ENCODE measurements at places on chromosomes 11 and 22.

DNA sequence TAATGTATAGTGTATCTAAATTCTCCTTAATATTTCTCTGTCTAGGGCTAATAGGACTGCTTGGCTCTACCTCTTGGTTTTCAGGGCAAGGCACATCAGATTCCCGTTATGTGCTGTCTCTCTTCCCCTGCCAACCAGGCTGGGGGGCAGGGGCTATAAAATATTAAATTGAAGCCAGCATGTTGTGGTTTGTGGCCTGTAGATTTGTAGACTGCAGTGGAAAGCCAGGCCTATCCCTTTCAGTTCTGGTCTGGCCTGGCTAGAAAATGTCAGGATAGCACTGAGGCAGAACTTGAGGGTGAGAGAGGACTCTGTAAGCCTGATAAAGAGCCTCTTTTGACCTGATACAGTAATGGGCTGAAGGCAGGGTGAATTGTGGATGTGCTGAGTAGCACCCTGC, 14.4 kb upstream of the GRK2 start:
- DNase-seq, result no peak

DNA sequence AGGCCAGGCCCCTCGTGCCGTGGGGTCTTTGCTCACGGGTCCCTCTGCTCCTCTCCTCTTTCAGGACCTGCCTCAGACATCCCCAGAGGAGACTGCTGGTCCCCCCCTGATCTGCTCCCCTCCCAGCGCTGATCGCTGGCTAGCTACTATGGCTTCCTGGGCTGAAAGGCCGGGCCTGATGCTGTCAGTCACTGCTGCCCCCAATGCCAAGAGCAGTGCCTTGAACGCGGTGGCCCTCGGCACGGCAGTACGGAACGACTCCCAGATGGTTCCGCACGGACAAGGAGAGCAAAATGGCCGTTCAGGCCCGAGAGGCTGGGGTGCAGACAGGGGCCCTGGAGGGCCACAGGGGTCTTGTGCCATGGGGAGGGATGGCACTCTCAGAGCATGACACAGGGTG, 21.5 kb downstream of the SULT4A1 start:
- DNase-seq, result no peak

DNA sequence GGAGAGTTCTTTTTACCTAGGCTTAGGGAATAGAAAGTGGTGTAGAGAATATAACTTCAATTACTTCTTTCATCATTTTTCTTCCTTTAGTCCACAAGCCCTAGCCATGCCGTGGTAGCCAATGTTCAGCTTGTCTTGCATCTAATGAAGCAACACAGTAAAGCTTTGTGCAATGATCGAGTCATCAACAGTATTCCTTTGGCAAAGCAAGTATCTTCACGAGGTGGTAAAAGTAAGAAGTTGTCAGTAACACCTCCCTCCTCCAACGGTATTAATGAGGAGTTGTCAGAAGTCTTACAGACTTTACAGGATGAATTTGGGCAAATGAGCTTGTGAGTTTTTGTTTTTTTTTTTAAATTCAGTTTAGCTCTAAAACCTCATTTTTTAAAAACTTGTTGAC, 37.4 kb downstream of the CEP57 start:
- no peak for DNase-seq

GRCh38 chr11:26834601-26835000, 112.7 kb upstream of the SLC5A12 start:
- DNase-seq, result no peak

DNA sequence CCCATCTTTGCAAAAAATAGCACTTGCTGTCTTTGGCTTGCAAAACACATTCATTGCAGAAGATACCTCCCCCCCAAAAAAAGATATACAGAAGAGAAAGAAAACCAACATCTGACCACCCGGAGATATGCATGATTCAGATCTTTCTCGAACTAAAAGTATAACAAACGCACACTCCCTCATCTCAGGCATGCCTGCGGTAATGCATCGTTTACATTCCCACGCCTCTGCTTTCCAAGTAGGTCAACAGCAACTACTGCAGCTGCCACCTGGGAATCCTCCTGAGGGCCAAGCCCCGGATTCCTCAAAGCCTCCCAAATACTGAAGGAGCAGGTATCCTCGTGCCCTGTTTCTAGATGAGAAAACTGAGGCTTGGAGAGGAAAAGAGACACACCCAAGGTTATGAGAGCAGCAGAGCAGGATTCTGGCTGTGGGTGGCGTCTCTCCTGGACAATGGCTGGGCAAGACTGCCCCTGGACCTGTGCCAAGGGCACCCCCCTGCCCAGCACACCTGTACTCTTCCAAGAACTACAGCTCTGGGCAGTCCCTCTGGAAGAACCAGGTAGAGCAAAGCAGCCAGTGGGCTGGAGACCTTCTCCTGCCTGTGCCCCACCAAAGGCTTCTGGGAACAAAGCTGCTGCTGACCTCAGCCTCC, 38.1 kb downstream of the NUP50 start:
- no peak for DNase-seq

- no peak for DNase-seq
These were observed 579 bp upstream of the RASD2 start for GRCh38 chr22:35539910-35540594.

DNA sequence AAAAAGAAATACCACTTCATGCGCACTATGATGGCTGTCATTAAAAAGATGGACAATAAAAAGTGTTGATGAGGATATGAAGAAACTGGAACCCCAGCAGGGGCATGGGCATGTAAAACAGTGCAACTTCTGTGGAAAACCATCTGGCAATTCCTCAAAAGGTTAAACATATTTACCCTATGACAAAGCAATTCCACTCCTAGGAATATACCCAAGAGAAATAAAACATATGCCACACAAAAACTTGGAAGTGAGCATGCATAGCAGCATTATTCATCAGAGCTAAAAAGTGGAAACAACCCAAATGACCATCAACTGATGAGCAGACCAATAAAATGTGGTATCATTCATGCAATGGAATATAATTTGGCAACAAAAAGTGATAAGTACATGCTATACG, 50.1 kb downstream of the LRRC32 start:
- peak; percentile 88 for DNase-seq

GRCh38 chr11:112949781-112950575, 11.2 kb upstream of the NCAM1 start:
- no peak for DNase-seq

GRCh38 chr11:110071197-110071596, 22.0 kb upstream of the ZC3H12C start:
- DNase-seq, result no peak

DNA sequence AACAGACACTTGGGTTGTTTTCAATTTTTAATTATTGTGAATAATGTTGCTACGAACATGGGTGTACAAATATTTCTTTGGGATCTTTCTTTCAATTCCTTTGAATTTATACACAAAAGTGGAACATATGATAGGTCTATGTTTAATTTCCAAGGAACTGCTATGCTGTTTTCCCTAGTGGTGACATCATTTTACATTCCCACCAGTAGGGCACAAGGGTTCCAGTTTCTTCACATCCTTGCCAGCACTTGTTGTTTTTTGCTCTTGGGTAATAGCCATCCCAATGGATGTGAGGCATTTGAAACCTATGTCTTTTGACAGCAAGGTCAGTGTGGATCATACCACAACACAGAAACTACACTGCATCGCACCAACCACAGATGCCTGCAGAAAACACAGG, 41.8 kb upstream of the SCN3B start:
- DNase-seq, result no peak

GRCh38 chr11:2301631-2302305, at the start of the genes C11orf21 and TSPAN32:
C11orf21 (minus strand) TSS chr11:2301918; CDS start chr11:2301808, 110 bp downstream.
TSPAN32 (plus strand) TSS chr11:2302013; CDS start chr11:2302150, 137 bp downstream.
- DNase-seq, result no peak

DNA sequence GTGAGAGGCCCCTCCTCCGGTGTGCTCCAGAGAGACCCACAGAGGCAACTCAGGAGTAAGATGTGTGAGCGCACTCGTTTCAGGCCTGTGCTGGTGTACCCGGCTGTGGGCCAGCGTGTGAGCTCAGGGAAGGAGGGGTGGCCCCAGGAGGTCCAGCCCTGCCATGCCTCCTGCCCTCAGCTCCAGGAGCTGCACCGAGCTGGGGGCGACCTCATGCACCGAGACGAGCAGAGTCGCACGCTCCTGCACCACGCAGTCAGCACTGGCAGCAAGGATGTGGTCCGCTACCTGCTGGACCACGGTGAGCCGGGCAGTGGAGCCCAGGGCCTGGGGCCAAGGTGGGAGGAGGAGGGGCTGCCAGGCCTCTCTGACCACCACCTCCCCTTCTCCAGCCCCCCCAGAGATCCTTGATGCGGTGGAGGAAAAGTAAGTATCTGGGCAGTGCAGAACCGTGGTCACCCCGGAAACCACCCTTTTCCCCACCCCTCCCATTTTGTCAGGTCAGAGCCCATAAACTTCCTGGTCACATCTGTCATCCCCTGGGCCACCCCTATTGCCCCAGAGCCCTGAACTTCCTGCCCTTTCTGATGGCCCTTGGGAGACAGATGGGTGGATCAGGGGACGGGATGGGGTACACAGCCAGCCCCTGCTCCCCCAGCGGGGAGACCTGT, 2.5 kb upstream of the MDK start:
- DNase-seq, result no peak

GRCh38 chr11:102523887-102524286, 6.7 kb downstream of the MMP7 start:
- no peak for DNase-seq

GRCh38 chr11:2116680-2117079, 22.5 kb downstream of the IGF2 start:
- DNase-seq, result no peak

DNA sequence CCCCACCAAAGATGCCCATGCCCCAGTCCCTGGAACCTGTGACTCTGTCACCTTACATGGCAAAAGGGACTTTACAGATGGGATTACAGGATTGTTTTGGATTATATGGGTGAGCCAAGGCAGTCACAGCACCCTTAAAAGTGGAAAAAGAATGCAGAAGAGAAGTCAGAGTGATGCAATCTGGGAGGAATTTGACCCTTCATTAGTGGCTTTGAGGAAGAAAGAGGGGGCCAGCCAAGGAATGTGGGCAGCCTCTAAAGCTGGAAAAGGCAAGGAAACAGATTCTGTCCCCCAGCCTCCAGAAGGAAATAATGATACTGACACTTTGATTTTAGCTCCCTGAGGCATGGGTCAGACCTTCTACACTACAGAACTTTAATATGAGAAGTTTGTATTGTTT, 257.3 kb upstream of the ISX start:
- no peak for DNase-seq

- no peak for DNase-seq
These were observed 167.8 kb upstream of the NARS2 start for GRCh38 chr11:78742430-78742829.

GRCh38 chr11:19713196-19714021, 772 bp downstream of the NAV2 start:
- no peak for DNase-seq

- DNase-seq, result no peak
These were observed 897 bp downstream of the MAP6 start for GRCh38 chr11:75667831-75668450.

DNA sequence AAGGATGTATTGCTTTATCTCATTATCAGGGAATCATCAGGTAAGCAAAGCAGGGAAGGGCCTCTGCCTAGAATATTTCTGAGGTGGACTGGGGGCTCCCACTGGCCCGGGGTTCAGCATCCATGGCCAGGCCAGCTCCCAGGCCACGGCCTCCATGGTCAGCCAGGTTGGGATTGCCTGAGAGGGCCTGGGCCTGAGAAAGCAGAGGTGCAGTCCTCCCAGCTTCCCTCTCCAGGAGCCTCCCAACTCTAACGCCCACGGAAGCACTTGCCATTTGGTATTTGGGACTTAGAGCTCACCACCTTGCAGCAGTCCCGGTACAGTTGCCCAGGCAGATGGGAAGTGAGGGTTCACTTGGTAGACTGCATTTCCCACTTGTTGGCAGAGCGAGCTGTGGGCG, 12.7 kb downstream of the DGAT2 start:
- no peak for DNase-seq

DNA sequence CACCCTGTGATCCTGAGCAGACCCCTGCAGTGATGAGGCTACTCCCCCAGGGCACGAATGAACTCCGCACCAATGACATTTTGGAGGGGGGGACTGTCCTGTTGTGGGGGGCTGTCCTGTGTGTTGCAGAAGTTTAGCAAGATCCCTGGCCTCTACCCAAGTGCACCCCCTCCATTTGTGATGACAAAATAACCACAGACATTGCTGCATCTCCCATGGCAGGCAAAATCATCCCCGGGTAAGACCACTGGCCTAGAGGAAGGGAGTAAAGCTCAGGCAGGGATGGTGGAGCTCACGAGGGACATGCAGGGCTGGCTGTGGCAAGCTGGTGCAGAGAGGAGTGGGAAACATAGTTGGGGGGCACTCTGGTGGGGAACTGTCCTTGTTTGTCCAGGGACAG, 40.6 kb downstream of the NECTIN1 start:
- DNase-seq, result no peak

GRCh38 chr11:19594326-19594725, 118.3 kb upstream of the NAV2 start:
- no peak for DNase-seq

- no peak for DNase-seq
These were observed 902 bp downstream of the MUS81 start for GRCh38 chr11:65861165-65861505.

DNA sequence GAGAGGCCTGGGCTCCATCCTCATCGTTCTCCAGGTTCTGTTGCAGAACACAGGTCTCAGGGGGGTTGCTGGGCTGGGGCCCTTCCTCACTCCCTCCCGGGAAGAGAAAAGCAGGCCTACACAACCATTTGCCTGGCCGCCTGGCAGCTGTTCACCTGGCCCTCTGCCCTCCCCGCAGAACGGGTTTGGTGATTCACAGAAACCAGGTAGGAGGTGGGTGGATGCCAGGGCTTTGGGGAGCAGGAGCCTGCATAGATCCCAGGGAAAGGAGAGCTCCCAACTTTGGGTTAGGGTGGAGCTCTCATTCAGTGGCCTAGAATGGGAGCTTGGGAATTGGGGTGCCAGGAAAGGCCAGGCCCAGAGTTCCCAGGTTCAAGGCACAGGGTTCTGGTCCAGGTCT, 995 bp downstream of the TMEM134 start:
- no peak for DNase-seq

DNA sequence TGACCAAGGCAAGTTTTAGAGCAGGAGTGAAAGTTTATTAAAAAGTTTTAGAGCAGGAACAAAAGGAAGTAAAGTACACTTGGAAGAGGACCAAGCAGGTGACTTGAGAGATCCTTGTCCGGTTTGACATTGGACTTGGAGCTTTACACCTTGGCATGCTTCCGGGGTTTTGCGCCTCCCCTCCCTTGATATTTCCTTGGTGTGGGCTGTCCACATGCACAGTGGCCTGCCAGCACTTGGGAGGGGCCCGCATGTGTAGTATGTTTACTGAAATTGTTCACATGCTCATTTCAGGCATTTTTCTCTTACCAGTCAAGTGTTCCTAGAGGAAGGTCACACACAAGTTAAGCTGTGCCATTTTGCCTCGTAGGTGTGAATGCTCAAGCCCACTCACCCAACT, 19.0 kb upstream of the THRSP start:
- DNase-seq, result no peak

GRCh38 chr11:130879836-130880235, 36.4 kb downstream of the SNX19 start:
- DNase-seq, result no peak

GRCh38 chr11:91209306-91209705, 986.5 kb upstream of the CHORDC1 start:
- no peak for DNase-seq

GRCh38 chr11:60959431-60959830, 7.5 kb upstream of the SLC15A3 start:
- DNase-seq, result no peak

- DNase-seq, result no peak
These were observed 33.3 kb downstream of the CTTN start for GRCh38 chr11:70431611-70432010.

Measured in fibroblast of skin of left biceps (primary cell).